Activated CD8-positive, alpha-beta T cell treated with anti-CD3 and anti-CD28 coated beads for 36 hours (primary cell): ENCODE measurements at places on chromosomes 7 and 10. TPM values are rescaled to one million over a fixed set of nuclear protein-coding genes. Genes with fewer than 3 reads are reported as not detected.

MINDY4 gene
- total RNA-seq = 1.3 TPM

AMZ1 gene
- total RNA-seq = 0.11 TPM

SCD gene
- 271 TPM for total RNA-seq

HECW1 gene
- total RNA-seq = not detected

VGF gene
- total RNA-seq = not detected

VAX1 gene
- not detected for total RNA-seq

CDK14 gene
- total RNA-seq = 0.05 TPM

RBM48 gene
- total RNA-seq = 11.5 TPM

KDM7A gene
- total RNA-seq = 21.1 TPM

CCSER2 gene
- total RNA-seq = 56.9 TPM

AKR1C4 gene
- total RNA-seq = not detected

ASNS gene
- total RNA-seq = 229 TPM

PCDH15 gene
- not detected for total RNA-seq

CALHM3 gene
- not detected for total RNA-seq

HOXA13 gene
- total RNA-seq = not detected

ADAP1 gene
- 40.9 TPM for total RNA-seq

OLAH gene
- total RNA-seq = 0.63 TPM

CPED1 gene
- not detected for total RNA-seq

TMEM139 gene
- 2.0 TPM for total RNA-seq

CALHM1 gene
- total RNA-seq = not detected

SPDYE1 gene
- not detected for total RNA-seq

MCMBP gene
- total RNA-seq = 90.5 TPM

ZNF12 gene
- 22.7 TPM for total RNA-seq

LIPM gene
- total RNA-seq = not detected

AGBL3 gene
- 2.9 TPM for total RNA-seq

SRI gene
- total RNA-seq = 169 TPM

CUBN gene
- total RNA-seq = 0.38 TPM

CYP3A5 gene
- total RNA-seq = not detected

FAM24B gene
- total RNA-seq = 9.0 TPM

PCGF5 gene
- total RNA-seq = 36.9 TPM

CTAGE4 gene
- total RNA-seq = 1.6 TPM

PTPRN2 gene
- total RNA-seq = 0.65 TPM

LBX1 gene
- total RNA-seq = not detected

PRXL2A gene
- total RNA-seq = 21.0 TPM

BMPER gene
- not detected for total RNA-seq

SUN3 gene
- 0.95 TPM for total RNA-seq

SLC16A12 gene
- not detected for total RNA-seq

CPN1 gene
- not detected for total RNA-seq

GJD4 gene
- total RNA-seq = not detected

IGFBP3 gene
- 0.25 TPM for total RNA-seq

TMEM176A gene
- total RNA-seq = not detected
